ENCODE measurements at places on chromosomes 5 and 9. TPM values are rescaled to one million over a fixed set of nuclear protein-coding genes. Genes with fewer than 3 reads are reported as not detected.

DNA sequence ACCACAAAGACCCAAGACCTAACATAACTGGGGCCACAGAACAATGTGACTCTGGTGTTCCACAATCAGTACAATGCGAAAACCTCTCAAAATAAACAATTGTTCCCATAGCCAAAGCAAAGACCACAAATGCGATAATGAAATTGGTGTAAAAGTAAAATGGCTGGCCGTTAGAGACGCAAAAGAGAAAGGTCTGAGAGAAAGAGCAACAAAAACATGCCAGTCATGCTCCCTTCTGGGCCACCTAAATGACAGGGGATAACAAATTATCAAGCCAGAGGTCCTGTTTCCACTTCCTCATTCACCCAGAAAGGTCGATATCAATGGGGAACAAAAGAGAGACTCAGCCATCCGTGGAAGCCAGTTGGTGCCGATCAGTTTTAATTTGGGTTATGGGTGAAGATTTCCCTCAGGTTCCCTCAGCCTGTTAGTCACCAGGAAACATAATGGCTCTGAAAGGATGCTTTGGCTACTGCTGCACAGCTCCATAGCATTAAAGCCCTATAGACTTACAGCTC lies 9.2 kb upstream of the CFAP95 start:
- DNase-seq = no peak

- peak; percentile 85 for DNase-seq
These were observed 38.8 kb downstream of the ITGA2 start for GRCh38 chr5:53027913-53028312.

GRCh38 chr5:52948418-52949076 lies 40.6 kb upstream of the ITGA2 start:
- peak; percentile 85 for DNase-seq

DNA sequence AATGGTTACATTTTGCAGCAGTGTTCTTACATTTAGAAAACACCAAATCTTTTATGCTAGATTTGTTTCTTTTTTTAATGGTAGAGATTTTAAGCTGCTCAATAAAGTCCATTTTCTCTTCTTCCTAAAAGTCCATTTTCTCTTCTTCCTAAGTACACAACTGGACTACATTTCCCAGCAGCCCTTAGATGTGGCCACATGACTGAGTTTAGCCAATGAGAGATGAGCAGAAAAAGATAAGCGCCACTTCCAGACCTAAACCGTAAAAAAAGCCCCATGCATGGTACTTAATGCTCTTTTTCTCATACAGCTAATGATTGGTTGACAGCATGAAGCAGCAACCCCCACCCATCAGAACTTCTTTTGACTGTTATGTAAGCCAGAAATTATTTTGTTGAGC lies 206.7 kb downstream of the FAM114A2 start:
- DNase-seq = peak; percentile 57

- no peak for DNase-seq
These were observed 433 bp upstream of the PTAR1 start for GRCh38 chr9:69760278-69760610.

DNA sequence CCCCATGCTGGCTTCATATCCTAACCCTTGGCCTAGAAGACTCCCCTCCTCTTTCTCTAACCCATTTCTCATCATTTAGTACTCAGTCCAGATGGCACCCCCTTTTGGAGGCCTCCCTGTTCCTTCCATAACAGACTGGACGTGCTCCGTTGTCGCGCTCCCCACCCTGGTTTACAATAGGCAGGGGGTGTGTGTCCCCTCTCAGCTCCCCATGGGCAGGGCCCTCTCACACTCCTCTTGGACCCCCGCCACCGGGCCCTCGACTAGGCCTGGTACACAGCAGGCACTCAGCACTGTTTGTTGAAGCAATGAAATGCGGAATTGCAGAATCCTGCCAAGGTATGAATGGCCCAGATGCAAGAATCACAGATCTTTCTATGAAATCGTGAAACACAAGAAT lies 227.4 kb downstream of the FSTL4 start:
- DNase-seq = no peak

- DNase-seq = no peak
These were observed 21.9 kb downstream of the OR2Y1 start for GRCh38 chr5:180717989-180718388.

DNA sequence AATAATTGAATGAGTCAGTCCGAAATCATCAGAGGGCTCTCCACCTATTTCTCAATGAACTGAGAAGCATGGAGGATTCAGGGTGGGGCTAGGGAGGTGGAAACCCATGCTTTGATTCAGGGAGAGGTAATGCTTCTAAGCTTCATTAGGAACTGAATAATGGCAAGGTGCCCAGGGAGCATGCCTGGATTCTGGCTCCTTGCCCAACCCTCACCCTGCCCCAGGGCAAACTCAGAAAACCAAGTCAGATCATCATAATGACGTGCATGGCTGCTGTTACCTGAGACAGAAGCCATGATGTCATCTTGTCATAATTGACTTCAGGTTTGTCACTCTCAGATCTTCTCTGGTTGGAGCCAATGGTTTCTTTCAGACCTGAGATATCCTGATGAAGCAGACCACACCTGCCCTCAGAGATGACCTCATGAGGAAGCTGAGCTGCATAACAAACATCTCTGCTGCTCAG lies 199.6 kb downstream of the SYK start:
- peak; percentile 79 for DNase-seq

GRCh38 chr5:18526792-18527405 lies 892.6 kb downstream of the TAF11L14 start:
- DNase-seq = no peak

GRCh38 chr5:101103874-101104273 lies 200.8 kb upstream of the ST8SIA4 start:
- no peak for DNase-seq

GRCh38 chr9:130487500-130487899 lies 42.7 kb downstream of the ASS1 start:
- no peak for DNase-seq

GRCh38 chr5:107486489-107486888 lies 184.2 kb downstream of the EFNA5 start:
- peak; percentile 40 for DNase-seq

DNA sequence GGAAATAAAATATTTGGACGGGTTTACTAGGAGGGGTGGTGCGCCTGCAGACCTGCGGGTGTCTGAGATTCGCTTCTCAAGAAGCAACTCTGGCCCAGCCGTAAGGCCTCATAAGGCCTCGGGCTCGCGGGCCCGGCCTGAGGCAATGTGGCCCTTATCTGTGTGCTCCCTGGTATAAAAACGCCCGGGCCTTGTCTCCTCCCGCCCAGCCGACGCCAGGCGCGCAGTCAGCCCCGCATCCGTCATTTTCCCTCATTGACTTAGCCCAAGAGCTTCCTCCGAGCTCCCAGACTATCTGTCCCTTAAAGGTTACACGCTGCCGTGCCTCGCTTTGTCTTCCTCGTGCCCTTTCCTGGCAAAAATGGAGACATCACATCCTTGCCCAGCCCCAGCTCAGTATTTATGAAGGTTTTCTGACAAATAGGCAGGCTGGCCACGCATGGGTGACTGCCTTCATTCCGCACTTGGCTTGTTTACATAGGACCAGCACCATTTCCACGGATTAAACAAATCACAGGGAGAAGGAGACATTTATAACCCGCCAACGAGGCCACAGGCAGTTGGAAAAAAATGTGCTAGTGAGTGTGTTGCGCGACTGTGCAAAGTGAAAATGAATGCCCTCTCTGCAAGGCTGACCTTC lies 74.5 kb upstream of the TBCA start:
- no peak for DNase-seq

DNA sequence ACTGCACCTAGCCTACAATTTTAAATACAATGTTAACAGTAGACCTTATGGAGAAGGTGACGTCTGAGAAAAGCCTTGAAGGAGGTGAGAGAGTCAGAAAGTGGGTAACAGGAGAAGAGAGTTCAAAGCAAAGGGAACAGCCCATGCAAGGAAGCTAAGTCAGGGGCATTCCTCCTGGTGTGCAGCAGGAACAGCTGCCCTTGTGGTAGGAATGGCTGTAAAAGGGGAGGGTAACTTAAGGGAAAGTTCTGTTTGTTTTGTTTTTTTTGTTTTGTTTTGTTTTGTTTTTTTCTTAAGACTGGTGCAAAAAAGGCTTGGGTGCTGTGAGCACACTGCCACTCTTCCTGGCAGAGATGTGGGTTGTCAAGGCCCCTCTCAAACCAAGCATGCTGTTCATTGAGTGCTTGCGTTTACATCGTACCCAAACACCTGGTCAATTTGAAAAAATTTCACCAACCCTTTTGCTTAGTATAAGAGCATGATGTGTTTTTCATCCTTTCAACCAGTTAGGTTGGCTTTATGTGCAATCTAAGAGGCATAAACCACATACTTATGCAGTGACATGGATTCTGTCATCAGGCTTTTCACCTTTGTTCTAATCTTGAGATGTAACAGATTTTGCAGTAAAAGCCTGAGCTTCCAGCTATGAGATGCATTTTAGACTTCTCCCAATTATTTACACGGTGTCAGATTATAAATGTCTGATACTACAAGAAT lies 279.7 kb downstream of the GLIS3 start:
- no peak for DNase-seq

DNA sequence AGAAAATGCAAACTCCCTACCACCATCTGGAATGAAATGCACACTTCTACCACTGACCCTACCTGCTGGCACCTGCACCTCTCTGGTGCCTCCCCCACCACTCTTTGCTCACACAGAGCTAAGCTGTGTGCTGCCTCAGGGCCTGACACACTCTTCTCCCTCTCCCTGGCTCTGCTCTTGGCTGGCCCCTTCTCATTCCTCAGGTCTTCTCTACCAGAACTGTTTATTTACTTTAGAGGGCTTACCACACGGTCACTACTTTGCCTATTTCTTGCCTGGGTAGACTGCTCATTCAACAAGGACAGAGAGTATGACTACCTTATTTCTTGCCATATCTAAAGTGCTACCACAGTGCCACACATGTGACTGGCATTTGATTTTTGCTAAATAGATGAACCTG lies 3.3 kb downstream of the REEP5 start:
- DNase-seq = no peak

DNA sequence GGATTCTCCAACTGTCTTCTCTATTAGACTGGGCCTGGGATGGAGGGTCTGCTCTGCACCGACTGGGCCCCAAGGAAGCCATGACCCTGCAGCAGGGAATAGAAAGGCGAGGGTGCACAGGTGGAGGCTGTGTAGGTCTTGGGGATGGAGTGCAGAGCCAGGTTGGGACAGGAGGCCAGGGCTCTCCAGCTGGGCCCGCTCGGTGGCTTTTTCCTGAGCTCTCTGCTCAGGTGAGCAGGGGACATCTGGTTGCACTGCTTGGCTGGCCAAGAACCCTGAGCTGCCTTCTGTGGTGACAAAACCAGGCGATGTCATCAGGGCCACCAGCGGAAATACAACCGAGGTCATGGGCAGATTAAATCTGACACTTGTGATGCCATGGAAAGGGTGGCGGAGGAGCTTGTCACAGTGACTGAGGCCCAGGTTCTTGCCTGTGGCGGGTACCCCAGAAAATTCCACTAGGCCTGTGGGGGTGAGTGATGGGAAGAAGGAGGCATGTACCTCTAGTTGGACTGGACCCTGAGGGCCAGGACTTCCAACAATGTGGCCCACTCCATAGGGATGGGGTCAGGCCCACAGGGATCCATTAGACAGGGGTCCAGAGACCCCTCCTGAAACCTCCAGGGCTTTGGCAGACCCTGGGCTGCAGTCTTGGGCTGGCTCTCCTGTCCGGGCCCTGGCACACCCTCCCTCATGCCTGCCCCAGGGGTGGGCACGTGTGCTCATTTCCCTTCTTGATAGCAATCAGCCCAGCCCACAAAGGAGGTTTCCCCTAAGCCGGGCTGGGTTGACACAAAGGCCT lies 4.4 kb upstream of the IL3 start:
- DNase-seq = no peak

GRCh38 chr9:9747787-9748186 lies 865.0 kb downstream of the PTPRD start:
- no peak for DNase-seq

The C9orf43 gene
- 0.59 TPM for polyA plus RNA-seq

The GAS1 gene
- 8.1 TPM for polyA plus RNA-seq

The MSMP gene
- polyA plus RNA-seq = not detected

The HEMGN gene
- not detected for polyA plus RNA-seq

The LHX2 gene
- not detected for polyA plus RNA-seq

The SOHLH1 gene
- polyA plus RNA-seq = not detected

The NTMT1 gene
- 115 TPM for polyA plus RNA-seq

The SEC61B gene
- polyA plus RNA-seq = 441 TPM
